ELR (cell line): ENCODE measurements at places on chromosomes 3 and 15.
A peak's percentile ranks its signal among the peaks of the same experiment; 100 is the strongest.

DNA sequence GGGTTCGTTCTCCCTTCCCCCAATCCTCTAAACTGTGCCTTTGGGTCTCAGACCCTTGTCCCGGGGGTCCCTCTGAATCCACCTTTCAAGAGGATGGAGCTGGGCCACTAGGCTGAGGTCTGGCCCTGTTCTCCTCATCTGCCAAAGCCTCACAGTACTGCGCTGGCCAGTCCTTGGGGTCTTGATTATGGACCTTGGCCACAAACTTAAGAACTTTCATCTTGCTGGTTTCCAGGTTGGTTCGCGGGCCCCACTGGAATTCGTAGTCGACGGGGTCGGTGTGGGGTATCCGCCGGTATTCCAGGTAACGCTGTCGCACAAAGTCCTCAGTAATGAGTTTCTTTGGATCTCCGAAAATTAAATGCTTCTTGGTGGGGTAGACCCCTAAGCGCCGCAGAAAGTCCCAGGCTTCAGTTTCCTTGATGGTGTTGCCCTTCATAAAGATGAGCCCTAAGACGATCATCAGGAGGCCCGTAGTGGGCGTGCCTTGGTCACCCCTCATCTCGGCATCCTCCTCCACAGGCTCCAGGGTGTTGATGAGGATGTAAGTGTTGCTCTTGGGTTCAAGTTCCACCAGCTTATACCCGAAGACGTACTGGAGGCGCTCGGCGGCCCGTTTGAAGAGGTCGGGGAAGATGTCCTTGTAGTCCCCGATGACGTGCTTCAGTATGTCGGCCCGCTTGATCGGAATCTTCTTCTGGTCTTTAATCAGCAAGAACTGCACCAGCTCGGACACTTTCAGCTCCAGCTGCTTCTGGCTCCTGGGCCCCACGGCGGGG lies 727 bp downstream of the NSMCE3 start:
- peak; percentile 54 for DNase-seq

GRCh38 chr15:24678485-24678884 lies 2.9 kb downstream of the NPAP1 start:
- no peak for DNase-seq

DNA sequence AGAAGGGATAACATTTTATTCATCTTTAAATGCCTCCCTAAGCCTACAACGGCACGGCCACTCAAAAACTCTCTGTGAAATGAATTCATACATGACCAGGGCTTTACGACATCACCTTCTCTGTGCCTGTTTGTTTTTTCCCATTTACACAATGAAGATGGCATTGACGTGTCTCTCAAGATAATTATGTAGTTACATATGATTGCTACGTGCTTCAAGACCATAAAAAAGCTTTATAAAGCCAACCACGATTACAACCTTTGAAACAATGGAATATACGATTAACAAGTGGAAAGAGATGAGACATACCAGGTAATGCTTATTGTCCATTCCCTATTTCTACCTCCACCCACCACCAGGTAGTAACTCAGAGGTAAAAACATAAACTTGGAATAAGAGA lies 168.4 kb downstream of the P3H2 start:
- DNase-seq, result no peak

DNA sequence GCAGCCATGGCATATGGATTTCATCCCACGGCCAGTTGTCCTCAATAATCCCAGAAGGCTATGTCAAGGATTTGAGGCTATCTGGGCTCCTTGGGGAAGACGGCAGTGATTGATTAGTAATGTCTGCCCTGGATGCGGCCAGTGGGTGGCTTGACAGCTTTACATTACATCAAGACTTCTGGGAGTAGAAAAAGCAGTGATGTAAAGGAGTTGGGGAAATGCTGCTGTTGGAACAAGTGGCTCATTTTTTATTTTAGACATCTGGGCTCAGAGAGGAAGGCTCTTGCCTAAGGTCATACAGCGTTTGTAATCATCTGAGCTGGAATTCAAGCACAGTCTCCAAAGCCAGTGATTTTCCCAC lies 94.1 kb downstream of the FLNB start:
- no peak for DNase-seq

- DNase-seq, result no peak
Observed at GRCh38 chr15:47582233-47582632, 135.1 kb upstream of the SEMA6D start.

GRCh38 chr3:114092151-114093015 lies 35.8 kb downstream of the QTRT2 start:
- no peak for DNase-seq

- no peak for DNase-seq
Observed at GRCh38 chr3:58116161-58116955, 94.4 kb downstream of the DNASE1L3 start.

GRCh38 chr3:179972881-179973423 lies 63.8 kb downstream of the PEX5L start:
- no peak for DNase-seq

DNA sequence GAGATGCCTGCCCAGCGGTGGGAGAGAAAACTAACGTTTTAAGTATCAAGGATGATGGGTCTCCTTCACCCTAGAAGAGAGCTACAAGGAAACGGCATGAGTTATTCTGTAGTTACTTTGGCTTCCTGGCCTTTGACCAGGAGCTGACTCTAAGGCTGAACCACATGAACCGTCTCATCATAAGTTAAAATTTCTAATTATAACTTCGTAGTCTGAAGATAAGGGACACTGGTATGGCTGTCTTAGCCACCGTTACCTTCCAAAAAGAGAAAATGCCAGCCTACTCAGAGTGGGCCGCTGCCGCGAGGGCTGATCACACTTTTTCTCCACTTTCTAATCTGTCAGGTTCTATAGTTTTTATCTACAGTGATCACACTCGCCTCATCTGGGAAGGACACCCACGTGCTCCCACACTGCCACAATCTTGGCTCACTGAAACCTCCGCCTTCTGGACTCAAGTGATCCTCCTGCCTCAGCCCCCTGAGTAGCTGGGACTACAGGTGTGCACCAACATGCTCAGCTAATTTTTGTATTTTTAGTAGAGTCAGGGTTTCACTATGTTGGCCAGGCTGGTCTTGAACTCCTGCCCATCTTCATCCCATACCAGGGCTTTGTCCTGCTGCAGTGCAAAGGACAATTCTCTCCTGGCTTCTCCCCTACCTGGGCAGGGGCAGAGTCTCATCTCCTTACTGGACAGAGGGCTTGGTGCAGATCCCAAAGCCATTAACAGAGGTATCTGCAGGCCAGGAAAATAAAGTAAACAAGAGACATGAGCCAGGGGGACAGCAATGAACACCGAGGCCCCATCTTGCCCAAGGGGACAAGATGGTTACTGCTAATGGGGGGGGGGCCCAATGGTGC lies 73.4 kb downstream of the RFTN1 start:
- DNase-seq, result no peak

- no peak for DNase-seq
Observed at GRCh38 chr3:120049881-120050539, 44.2 kb downstream of the GSK3B start.

GRCh38 chr3:119035014-119035346 lies 334 bp upstream of the IGSF11 start:
- DNase-seq, result no peak

- no peak for DNase-seq
Observed at GRCh38 chr3:64463981-64464380, 223.8 kb downstream of the ADAMTS9 start.

DNA sequence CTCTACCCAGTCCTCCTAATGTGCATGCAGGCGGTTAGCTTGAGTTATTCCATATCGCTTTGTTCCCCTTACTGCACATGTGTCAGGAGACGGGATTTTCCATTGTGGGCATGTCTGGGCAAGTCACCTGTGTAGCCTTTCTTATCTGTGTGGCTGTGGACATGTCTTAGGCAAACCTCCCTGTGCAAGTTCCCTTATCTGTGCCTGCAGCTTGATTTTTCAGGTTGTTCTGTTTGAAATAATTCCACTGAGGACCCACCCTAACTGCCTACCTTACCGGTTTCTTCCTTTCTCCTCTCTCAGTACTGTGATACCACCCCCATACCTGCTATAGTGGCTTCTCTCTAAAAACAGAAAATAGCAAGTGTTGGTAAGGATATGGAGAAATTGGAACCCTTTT lies 113.6 kb downstream of the NEO1 start:
- no peak for DNase-seq

DNA sequence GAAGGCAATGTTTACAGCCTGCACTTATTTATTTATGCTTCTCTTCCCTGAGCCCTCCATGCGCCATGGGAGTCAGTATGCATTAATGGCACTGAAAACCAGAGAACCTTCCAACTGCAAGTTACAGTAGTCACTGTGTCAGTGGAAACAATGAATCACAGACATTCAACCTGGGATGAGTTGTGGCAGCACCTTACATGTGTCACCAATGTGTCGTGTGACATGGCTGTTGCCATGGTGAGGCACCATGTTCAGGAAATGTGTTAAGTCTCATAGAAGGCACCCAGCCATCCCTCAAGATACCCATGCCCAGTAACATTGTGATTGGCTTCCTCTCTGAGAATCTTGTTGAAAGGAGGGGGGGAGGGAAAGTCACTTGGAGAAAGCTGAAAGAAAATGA lies 105.0 kb downstream of the FOXP1 start:
- DNase-seq, result peak; percentile 17

DNA sequence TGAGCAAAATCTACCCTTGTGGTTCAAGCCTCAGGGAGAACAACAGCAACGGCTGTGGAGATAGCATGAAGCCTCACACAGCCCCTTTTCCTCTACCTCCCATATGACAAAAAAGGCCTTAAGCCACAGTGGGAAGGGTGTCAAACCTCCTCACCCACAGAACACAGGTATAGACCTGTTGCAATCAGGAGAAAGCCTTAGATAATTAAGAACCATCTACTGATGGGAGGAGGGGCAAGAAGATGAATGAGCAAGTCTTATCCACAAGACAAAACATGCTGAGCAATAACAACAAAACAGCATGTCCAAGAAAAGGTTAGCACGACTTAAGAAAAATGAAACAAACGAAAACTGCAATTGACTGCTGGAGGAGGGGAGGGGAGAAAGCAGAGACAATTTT lies 272.9 kb upstream of the BCHE start:
- peak; percentile 15 for DNase-seq

DNA sequence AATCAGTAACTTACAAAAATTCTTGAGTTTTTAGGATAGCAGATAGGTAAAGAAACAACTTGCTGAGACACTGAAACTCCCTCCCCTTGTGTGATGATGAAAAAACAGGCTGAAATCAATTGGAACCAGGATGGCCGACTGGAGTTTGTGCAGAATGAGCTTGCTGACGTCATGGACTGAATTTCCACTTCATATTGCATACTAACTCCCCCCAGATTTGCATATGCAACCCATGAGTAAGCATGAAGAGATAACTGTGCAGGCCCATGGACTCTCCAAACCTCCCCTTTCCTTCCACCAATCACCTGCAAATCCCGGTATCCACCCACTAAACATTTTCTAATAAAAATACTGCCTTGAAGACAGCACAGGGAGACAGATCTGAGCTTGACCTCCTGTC lies 82.0 kb upstream of the SCN5A start:
- no peak for DNase-seq

DNA sequence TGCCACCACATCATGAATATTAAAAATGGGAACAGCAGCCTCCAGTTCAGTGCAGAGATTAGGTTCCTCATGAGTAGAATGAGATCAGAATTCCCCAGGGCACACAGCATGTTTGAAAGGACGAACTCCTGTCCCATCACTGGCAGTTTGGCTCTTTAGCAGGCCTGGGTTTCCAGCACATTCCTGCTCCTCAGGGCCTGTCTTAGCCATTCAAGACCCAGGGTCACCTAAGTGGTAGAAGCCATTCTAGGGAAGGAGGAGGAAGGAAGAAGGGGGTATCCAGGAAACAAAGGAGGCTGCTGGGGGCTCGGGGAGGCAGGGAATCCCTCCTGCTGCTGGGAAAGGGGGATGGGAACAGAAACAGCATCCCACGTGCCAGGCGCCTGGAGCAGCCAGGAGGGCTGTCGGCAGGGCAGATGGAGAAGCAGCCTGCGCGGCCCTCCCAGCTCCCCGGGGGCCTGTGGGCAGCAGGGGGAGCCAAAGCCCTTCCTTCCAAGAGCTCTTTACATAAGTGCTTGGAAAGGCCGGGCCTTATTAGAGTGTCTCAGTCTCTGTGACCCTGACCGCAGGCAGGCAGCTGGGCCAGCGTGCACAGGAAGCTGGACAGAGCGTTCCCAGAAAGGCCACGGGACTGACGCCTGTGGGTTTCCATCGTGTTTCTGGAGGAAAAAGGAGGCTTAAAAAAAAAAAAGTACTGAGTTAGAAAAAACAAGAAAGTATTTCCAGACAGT lies 24.7 kb downstream of the LOXL1 start:
- peak; percentile 97 for DNase-seq

DNA sequence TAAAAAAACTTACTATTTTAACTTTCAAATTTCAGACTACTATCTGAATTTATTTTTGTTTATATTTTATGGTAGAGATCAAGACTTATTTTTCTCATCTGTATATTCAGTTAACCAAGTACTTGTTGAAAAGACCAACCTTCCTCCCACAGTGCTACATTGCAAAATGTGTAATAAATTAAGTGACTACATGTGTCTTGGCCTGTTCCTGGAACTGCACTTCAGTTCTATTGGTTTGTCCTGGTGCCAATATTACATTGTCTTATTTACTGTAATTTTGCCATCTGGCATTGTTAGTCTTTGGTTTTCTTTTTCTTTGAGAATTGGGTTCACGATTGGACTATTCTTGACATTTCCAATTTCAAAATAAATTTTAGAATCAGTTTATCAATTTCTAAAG lies 138.4 kb upstream of the KCNMB2 start:
- no peak for DNase-seq

DNA sequence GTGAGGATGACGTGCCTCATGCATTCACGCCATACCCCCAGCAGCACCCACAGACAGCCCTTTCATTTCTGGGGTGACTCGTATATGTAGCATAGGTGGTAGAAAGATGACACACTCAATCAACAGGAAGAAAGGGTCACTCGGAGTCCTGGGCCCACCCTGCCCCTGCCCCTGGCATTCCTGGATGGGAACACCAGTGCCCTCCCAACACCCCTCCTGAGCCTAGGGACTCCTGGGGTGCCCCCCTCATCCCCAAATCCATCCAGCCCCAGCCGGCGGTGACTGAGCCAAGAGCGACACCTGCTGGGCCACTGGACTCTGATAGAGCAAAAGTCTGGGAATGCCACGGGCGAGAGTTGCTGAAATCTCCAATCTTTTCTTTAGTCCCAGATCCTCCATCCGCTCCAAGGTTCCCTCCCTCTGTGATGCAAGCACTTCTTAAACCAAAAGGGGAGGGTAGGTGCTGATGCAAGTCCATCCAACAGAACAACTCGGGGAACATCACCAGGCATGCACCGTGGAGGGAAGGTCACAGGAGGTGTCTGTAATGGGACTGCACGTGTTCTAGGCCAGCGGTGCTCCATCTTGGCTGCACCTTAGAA lies 31.1 kb downstream of the ACAN start:
- DNase-seq, result peak; percentile 52

- no peak for DNase-seq
Observed at GRCh38 chr3:170038434-170039110, 777 bp downstream of the GPR160 start.

GRCh38 chr3:196992461-196993065 lies 23.9 kb upstream of the PIGZ start:
- DNase-seq, result no peak

- no peak for DNase-seq
Observed at GRCh38 chr15:27341780-27342343, 370.9 kb downstream of the GABRG3 start.

GRCh38 chr3:4904811-4905695 lies 74.2 kb upstream of the BHLHE40 start:
- peak; percentile 12 for DNase-seq

- DNase-seq, result peak; percentile 92
Observed at GRCh38 chr3:9422712-9423424, 25.5 kb downstream of the SETD5 start.
